ENCODE measurements at places on chromosomes 6 and 20.

DNA sequence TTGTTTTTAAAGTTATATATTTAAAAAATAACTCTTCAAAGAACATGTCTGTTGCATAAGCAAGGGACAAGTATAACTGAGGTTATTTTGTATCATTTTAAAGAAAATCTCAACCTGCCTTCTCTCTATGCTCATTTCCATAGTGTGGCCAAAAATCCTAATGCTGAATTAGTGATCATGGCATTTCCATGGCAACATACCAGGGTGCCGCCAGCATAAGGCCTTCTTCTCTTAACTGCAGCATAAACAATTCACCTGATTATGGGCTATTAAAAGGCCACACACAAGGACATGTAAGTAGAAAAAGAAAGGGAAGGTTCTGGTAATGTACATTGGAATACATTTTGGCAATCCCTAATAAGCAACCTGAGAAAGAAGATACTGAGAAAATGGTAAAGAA, 95.1 kb upstream of the RNF217 start:
- DNase-seq, result no peak

- no peak for DNase-seq
These were observed 339.9 kb upstream of the ARID1B start for GRCh38 chr6:156437121-156437879.

DNA sequence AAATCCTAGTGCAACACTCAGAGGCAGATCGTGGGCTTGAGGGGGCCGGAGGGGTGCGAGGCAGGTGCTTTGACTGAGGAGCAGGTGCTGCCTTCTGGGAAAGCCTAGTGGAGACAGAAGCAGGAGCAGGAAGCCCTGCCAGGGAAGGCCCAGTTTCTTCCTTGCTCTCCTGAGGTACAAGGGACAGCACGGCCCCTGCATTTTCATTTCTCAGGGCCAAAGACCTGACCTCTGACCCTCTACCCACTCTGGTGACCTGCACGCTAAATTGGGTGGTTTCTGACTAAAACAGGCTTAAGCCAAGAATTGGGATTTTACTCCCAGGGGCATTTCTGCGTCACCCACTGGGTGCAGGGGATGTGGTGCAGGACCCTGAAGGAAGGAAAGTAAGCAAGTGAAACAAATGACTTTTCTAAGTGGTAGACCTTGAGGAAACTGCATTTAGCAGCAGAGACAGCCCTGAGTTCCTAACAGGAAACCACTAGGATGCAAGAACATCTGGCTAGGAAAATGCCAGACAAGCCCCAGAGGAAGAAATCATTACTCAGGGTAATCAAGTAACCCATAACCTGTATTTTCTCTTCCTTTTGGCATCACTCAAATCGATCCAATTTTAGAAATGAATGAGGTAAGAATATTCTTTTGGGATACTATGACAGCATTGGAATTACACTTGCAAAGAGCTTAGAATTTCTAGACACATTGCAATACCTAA, 141.7 kb downstream of the CD164 start:
- DNase-seq, result no peak

GRCh38 chr6:1123386-1124375, 188.2 kb upstream of the FOXQ1 start:
- DNase-seq, result no peak

DNA sequence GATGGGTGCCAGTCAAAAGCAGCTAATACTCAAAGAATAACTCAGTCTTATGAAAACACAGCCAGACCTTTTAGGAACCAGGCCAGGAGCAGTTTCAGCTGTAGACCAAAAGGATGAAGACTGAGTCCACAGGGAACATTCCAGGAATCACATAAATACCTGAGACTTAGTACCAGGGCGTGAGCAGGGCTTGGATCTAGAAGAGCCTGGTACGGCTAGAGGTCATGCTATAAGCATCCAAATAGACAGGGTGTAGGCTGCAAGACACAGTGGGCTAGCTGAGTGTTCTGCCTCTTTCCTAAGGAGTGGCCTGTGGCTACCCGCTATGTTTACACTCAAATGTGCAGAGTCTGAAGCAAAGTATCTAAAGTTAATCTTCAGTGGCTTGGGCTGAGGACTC, 29.5 kb upstream of the LRRC1 start:
- no peak for DNase-seq

DNA sequence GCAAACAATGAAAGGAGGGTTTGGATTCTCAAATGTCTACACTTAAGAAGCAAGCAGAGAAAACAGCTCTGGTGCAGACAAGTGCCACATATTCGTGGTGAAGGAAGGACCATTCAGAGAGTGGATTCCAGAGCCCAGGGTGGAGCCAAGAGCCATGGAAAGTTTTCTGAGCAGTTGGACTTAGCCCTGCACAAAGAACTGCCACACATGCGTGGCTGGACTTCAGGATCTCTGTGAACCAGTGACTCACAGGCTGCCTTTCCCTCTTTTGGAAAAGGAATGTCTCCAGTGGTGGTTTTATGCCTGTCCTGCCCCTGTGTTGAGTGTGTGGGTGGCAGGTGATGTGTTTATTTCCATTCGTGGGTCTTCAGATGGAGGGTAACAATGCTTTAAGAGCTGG, 489.5 kb downstream of the CDH26 start:
- no peak for DNase-seq

- DNase-seq, result no peak
These were observed 13.1 kb downstream of the RPS10 start for GRCh38 chr6:34412643-34413214.

- DNase-seq, result peak; percentile 55
These were observed 112.1 kb downstream of the ASXL1 start for GRCh38 chr20:32470025-32470861.

- DNase-seq, result no peak
These were observed 466.3 kb upstream of the PLCB4 start for GRCh38 chr20:8602389-8603116.

DNA sequence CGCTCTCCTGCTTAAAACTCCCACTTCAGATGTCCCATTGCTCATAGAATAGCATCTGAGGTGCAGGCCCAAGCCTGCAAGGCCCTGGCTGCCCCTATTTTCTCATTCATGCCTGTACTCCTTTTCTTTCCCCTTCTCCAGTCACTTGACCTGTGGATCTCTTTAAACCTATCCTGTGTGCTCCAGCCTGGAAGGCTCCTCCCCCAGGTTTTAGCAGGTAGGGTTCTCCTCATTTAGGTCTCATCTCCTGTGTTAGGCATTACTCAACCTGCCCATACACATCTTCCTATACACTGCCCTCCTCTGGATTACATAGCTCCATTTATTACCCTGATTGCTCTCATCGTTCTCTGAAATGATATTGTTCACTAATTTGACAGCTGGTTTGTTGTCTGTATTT, 185.3 kb downstream of the BACH2 start:
- DNase-seq, result no peak

DNA sequence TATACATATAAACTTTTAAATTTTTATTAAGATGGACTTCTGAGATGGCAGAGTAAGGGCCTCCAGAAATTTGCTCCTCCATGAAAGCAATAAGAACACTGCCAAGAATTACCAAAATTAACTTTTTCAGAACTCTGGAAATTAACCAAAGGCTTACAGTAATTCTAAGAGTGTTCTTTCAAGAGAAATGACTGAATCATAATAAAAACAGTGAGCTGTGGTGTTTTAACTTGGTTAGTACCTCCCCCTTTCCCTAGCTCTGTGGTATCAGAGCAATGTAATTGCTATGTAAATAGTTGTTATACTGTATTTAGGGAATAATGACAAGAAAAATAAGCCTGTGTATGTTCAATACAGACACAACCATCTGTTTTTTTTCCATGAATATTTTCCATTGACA, 19.0 kb downstream of the HECA start:
- no peak for DNase-seq

- DNase-seq, result no peak
These were observed 3.7 kb downstream of the KCNK17 start for GRCh38 chr6:39310542-39310941.

DNA sequence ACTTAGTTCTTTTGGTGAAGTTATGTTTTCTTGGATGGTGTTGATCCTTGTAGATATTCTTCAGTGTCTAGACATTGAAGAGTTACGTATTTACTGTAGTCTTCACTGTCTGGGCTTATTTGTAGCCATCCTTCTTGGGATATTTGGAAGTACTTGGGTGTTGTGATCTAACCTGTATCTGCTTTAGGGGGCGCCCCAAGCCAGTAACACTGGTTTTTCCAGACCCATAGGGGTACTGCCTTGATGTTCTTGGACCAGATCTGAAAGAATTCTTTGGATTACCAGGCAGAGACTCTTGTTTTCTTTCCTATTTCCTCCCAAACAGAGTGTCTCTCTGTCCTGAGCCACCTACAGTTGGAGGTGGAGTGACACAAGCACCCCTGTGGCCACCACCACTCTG, 309.1 kb upstream of the IMPG1 start:
- DNase-seq, result no peak

GRCh38 chr6:37155394-37156312, 14.3 kb upstream of the PIM1 start:
- DNase-seq, result peak; percentile 65

DNA sequence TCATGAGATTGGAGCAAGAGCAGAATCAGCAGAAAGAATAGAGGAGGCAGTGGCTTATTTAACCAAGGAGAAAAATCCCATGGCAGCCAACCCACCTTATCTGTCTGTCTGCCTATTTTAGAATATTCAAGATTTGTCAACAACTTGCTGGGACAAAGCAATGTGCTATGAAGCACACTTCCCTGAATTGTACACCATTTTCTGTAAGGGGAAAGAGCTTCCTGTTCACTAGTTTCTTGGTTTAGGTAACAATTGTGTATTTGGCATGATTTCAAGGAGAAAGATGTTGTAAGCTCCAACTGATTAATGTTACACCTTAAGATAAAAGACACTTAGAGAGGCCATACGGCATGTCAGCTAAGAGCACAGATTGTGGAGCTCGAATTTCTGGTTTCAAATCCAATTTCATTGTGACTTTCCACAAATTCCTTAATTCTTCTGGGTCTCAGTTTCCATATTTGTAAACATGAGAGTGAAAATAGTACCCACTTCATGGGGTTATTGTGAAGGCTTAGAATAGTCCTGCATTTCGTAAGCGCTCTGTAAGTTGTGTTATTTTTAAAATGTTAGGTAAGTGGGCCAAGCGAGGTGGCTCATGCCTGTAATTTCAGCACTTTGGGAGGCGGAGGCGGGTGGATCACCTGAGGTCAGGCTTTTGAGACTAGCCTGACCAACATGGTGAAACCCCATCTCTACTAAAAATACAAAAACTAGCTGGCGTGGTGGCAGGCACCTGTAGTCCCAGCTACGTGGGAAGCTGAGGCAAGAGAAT, 4.8 kb upstream of the MUC22 start:
- no peak for DNase-seq

GRCh38 chr20:50772420-50773185, 22.3 kb upstream of the BCAS4 start:
- DNase-seq, result no peak

DNA sequence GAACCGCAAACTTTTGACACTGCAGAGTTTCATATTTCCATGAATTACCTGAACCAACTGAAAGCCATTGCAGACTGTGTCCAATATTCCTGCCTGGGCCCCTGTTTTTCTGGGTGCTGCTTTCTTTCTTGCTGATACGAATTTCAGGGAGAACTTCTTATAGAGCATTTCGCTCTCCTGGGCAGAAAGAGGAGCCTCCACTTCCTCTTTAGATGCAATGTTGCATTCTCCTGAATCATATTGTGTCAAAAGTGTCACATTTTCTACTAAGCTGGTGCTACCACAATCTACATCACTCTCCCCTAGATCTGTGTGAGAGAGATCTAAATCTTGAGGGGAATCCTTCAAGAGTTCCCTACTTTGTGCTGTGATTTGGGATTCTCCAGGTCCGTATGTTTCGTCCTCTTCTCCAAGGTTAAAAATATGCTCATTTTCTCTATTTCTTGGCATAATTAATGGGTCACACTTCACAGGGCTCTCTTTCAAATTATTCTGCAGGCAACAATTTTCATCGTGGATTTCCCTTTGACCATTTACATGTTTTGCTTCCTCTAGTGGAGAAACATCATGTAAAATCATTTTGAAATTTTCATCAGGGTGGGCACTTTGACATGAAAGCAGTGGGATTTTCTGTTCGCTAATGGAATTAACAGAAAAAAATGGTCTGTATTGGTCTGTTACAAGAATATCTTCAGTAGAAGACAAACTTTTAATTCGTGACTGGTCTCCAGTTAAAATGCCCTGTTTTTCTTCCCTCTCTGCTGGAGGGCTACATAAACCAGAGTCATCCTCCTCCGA, 102.3 kb downstream of the DST start:
- no peak for DNase-seq

GRCh38 chr20:12068121-12068520, 150.4 kb downstream of the BTBD3 start:
- no peak for DNase-seq

GRCh38 chr6:83589076-83589475, 76.7 kb downstream of the PRSS35 start:
- DNase-seq, result no peak

- no peak for DNase-seq
These were observed 489.8 kb upstream of the SOX4 start for GRCh38 chr6:21103626-21104224.

- no peak for DNase-seq
These were observed 38.4 kb upstream of the FUCA2 start for GRCh38 chr6:143549949-143550268.

DNA sequence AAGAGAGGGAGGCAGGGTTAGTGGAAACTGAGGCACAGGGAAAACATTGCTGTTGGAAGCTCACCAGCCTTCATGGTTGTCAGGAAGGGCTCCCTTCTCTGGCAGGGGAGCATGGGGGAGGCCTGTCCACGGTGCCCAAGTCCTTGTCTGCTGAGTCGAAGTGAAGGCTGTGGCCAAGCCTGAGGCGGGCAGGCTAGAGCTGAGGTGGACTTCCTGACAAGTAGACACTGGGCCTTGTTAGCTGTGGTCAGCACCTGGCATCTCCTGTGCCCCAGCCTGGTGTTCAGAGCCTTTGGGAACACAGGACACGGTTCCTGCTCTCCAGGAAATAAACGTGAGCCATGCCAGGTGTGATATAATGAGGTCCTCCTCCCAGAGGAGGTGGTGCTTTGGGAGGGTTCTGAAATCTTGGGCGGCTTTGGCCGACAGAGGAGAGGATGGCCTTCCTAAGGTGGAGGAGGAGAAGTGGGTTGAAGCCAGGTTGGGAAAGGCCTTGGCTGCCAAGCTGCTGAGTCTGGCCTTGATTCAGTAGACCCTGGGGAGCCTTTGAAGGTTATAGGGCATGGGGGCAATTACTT, 138.4 kb upstream of the RNF24 start:
- no peak for DNase-seq

DNA sequence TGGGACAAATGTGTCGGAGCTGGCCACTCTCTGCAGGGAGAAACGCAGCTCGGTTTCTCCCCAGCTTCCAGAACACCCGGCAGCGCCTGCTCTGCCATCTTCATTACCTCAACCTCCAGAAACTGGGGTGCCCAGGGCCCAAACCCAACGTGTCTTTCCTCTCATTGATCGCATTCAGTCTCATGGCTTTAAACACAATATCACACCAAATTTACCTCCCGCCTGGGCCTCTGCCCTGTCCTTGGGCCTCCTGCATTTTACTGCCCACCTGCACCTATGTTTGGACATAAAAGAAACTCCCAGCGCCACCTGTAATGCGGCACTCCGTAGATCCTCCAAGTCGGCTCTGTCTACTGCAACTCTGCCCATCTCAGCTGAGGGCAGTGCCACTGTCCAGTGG, 22.2 kb downstream of the SERPINB6 start:
- DNase-seq, result no peak

GRCh38 chr6:20605581-20605980, 71.3 kb downstream of the CDKAL1 start:
- no peak for DNase-seq

- no peak for DNase-seq
These were observed 297.8 kb downstream of the GJA1 start for GRCh38 chr6:121733234-121733633.

GRCh38 chr6:106258726-106259125, 66.8 kb downstream of the ATG5 start:
- no peak for DNase-seq

- no peak for DNase-seq
These were observed 9.1 kb downstream of the SMPDL3A start for GRCh38 chr6:122798099-122798641.
